ENCODE measurements at places on chromosomes 2 and 18. TPM values are rescaled to one million over a fixed set of nuclear protein-coding genes. Genes with fewer than 3 reads are reported as not detected.

Gene HIBCH
- total RNA-seq: 5.3 TPM

Gene ABCA12
- total RNA-seq: not detected

Gene SLC4A5
- 0.29 TPM for total RNA-seq

Gene HJURP
- 56.3 TPM for total RNA-seq

Gene EML6
- 2.2 TPM for total RNA-seq

Gene PAX8
- 2.9 TPM for total RNA-seq

Gene SCYGR4
- total RNA-seq: not detected

All from placental pericyte (primary cell).